ENCODE measurements at places on chromosomes 16 and 17.

DNA sequence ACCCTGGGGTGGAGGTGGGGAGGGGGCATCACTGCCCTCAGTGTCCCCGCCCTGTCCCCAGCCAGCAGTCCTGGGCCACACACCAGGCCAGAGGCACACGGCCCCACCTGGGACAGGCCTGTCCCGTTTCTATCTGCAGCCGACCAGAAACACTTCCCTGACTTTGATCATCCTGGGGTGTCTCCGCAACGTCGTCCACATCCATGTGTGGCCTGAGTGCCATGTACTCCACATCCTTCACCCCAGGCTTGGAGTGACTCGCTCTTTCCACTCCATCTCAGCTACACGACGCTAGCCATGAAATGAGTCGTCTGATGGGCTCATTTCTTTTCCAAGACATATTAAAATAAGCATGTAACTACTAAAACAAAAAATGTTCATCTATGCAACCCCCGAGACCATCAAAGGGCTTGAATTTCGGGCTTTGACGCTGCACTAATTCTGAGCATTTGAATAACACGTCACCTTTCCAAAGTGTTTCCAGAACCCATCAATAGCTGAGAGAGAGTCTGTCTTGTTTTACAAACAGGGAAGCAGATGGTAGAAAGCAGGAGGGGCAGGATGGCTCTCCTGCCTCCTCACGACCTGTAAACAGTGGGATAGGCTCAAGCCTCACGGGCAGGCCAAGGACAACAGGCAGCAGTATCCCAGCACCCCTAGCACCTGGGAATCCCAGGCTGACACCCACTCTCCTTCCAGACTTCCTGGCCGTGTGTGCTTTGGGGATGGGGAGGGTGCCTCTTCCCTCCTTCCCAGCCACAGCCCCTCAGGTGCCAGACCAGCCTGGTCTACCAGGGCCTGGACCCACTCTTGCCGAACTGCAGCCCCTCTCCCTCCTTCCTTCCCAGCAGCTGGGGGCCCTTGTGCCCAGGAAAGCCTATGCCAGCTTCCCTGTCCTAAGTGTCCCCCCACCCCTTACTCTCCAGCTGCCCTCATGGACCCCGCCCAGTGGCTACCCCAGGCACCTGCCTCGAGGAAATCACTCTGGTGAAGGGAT lies 20.0 kb upstream of the RASD1 start:
- no peaks in the 10 kb centered on the region for H3K36me3 ChIP-seq
- no peak overlapping the region for H3K27ac ChIP-seq
- no peak overlapping the region for H3K4me3 ChIP-seq
- no peaks in the 10 kb centered on the region for H3K27me3 ChIP-seq

- no peak overlapping the region for H3K4me3 ChIP-seq
- no peaks in the 10 kb centered on the region for H3K4me1 ChIP-seq
- H3K27me3 ChIP-seq, result no peaks in the 10 kb centered on the region
- no peak for ATAC-seq
- peaks cover 64% of the 10 kb centered on the region for H3K36me3 ChIP-seq
- no peak overlapping the region for H3K27ac ChIP-seq
Measured at GRCh38 chr16:50229149-50229726, 37.1 kb upstream of the ADCY7 start.

GRCh38 chr16:68425498-68426346 lies 22.6 kb downstream of the SMPD3 start:
- H3K27ac ChIP-seq, result no peak overlapping the region
- H3K36me3 ChIP-seq, result no peaks in the 10 kb centered on the region
- no peak for ATAC-seq
- H3K27me3 ChIP-seq, result no peaks in the 10 kb centered on the region

GRCh38 chr16:86064431-86065250 lies 165.7 kb downstream of the IRF8 start:
- H3K27ac ChIP-seq, result no peak overlapping the region
- peaks cover 42% of the 10 kb centered on the region for H3K4me1 ChIP-seq
- no peak overlapping the region for H3K4me3 ChIP-seq
- H3K36me3 ChIP-seq, result no peaks in the 10 kb centered on the region
- H3K27me3 ChIP-seq, result no peaks in the 10 kb centered on the region
- no peak for ATAC-seq

DNA sequence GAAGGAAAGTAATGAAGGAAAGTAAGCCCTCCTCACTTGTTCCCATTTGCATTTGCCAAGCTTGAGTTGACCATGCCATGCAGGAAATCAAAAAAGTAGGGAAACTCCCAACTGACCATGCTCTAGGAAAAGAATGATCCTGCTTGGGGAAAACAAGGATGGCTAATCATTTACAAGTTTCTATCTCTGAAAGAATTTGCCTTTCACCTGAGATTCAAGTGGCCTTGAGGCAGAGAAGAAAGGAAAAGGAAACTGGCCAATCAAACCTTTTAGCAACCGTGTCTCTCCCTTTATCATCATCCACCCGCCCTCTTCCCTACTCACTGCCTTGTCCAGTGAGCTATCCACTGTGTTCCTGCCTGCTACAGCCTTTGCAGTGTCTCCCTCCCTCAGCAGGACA lies 757.2 kb upstream of the SOX9 start:
- no peak overlapping the region for H3K27ac ChIP-seq
- no peaks in the 10 kb centered on the region for H3K27me3 ChIP-seq
- no peaks in the 10 kb centered on the region for H3K4me1 ChIP-seq
- no peaks in the 10 kb centered on the region for H3K36me3 ChIP-seq

- H3K36me3 ChIP-seq, result no peaks in the 10 kb centered on the region
- H3K27ac ChIP-seq, result no peak overlapping the region
- no peaks in the 10 kb centered on the region for H3K4me1 ChIP-seq
- no peak overlapping the region for H3K4me3 ChIP-seq
Measured at GRCh38 chr17:76075364-76076145, 974 bp downstream of the GALR2 start.

GRCh38 chr16:85553436-85554113 lies 59.5 kb upstream of the GSE1 start:
- peak; percentile 53 for ATAC-seq
- no peaks in the 10 kb centered on the region for H3K4me1 ChIP-seq
- no peaks in the 10 kb centered on the region for H3K27me3 ChIP-seq
- H3K36me3 ChIP-seq, result no peaks in the 10 kb centered on the region

- H3K36me3 ChIP-seq, result peaks cover 88% of the 10 kb centered on the region
- no peaks in the 10 kb centered on the region for H3K4me1 ChIP-seq
- peak overlapping the region; percentile 70 for H3K27ac ChIP-seq
- no peak overlapping the region for H3K4me3 ChIP-seq
Measured at GRCh38 chr17:78397681-78398101, 19.2 kb downstream of the PGS1 start.

- H3K4me1 ChIP-seq, result peaks cover 12% of the 10 kb centered on the region
- H3K27me3 ChIP-seq, result no peaks in the 10 kb centered on the region
- peak; percentile 32 for ATAC-seq
- no peaks in the 10 kb centered on the region for H3K36me3 ChIP-seq
- no peak overlapping the region for H3K27ac ChIP-seq
Measured at GRCh38 chr17:40480501-40481003, 20.9 kb downstream of the TNS4 start.

GRCh38 chr17:44587339-44587738 lies 30.1 kb downstream of the FZD2 start:
- H3K4me1 ChIP-seq, result peaks cover 7% of the 10 kb centered on the region
- H3K36me3 ChIP-seq, result no peaks in the 10 kb centered on the region
- ATAC-seq, result peak; percentile 66
- H3K27me3 ChIP-seq, result no peaks in the 10 kb centered on the region
- no peak overlapping the region for H3K4me3 ChIP-seq
- H3K27ac ChIP-seq, result no peak overlapping the region

- H3K4me1 ChIP-seq, result no peaks in the 10 kb centered on the region
- no peak for ATAC-seq
- H3K27me3 ChIP-seq, result peaks cover 3% of the 10 kb centered on the region
- no peak overlapping the region for H3K27ac ChIP-seq
Measured at GRCh38 chr16:79528338-79528737, 72.2 kb downstream of the MAF start.

GRCh38 chr17:57629886-57630285 lies 115.2 kb downstream of the CCDC182 start:
- no peak overlapping the region for H3K4me3 ChIP-seq
- H3K36me3 ChIP-seq, result peaks cover 74% of the 10 kb centered on the region

DNA sequence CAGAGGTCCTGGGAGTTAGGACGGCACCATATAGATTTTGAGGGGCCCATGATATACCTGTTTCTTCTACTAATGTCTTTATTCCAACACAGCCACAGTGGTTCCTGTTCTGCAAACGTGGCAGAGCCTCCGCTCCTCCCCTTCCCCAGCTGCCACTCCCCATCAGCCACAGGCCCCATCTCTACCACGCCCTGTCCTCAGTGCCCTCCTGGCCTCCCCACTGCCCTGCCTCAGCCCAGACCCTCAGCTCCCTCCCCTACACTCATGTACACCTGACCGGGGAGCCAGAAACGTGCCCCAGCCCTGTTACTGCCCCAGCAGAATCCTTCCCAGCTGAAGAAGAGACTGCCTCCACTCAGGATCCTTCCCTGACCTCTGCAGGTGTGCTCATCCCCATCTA lies 11.9 kb upstream of the RBFOX3 start:
- no peak overlapping the region for H3K4me3 ChIP-seq
- no peak for ATAC-seq
- peaks cover 71% of the 10 kb centered on the region for H3K27me3 ChIP-seq
- no peaks in the 10 kb centered on the region for H3K36me3 ChIP-seq
- no peak overlapping the region for H3K27ac ChIP-seq

GRCh38 chr17:17994271-17995069 lies 21.8 kb downstream of the DRC3 start:
- no peaks in the 10 kb centered on the region for H3K36me3 ChIP-seq
- H3K27ac ChIP-seq, result no peak overlapping the region
- no peak overlapping the region for H3K4me3 ChIP-seq
- no peaks in the 10 kb centered on the region for H3K4me1 ChIP-seq
- H3K27me3 ChIP-seq, result no peaks in the 10 kb centered on the region

DNA sequence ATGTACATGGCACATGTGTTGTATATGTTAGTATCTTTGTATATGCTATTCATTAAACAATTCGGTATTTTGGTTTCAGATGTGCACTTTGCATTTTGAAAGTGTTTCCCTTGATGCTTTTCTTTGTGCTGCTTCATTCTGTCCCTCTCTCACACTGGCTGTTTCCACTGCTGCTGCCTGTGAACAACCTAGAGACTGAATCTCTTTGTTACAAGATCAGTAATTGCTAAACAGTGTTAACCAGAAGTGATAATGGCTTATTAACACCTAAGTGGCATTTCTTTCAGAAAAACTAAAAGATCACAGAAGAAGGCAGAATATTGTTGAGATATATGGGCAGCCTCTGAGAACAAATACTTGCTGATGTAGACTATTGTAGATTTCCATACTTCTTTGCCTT lies 84.7 kb downstream of the KIF2B start:
- no peaks in the 10 kb centered on the region for H3K4me1 ChIP-seq
- no peaks in the 10 kb centered on the region for H3K36me3 ChIP-seq
- H3K27me3 ChIP-seq, result no peaks in the 10 kb centered on the region
- no peak overlapping the region for H3K4me3 ChIP-seq
- H3K27ac ChIP-seq, result no peak overlapping the region

DNA sequence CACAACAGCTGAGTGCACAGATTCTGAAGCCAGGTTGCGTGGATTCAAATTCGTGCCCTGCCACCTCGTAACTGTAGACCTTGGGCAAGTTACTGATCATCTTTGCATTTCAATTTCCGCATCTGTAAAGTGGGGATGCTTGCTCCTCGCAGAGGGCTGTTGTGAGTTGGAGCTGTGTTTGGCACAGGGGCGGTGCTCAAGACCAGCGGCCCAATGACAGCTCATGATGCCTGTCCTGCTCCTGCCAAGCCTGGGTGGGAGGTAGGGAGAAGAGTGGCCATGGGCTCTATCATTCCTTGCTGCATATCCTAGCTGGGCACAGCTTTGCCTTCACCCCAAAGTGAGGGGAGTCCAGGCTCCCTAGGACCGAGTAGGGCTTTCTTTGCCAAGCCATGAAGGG lies 12.6 kb downstream of the NXPH3 start:
- no peak overlapping the region for H3K4me3 ChIP-seq
- no peak overlapping the region for H3K27ac ChIP-seq
- H3K36me3 ChIP-seq, result no peaks in the 10 kb centered on the region
- no peak for ATAC-seq
- H3K4me1 ChIP-seq, result no peaks in the 10 kb centered on the region

GRCh38 chr16:57071831-57072582 lies 20.4 kb upstream of the CPNE2 start:
- H3K4me1 ChIP-seq, result no peaks in the 10 kb centered on the region
- no peaks in the 10 kb centered on the region for H3K36me3 ChIP-seq
- H3K27me3 ChIP-seq, result no peaks in the 10 kb centered on the region
- H3K27ac ChIP-seq, result no peak overlapping the region

DNA sequence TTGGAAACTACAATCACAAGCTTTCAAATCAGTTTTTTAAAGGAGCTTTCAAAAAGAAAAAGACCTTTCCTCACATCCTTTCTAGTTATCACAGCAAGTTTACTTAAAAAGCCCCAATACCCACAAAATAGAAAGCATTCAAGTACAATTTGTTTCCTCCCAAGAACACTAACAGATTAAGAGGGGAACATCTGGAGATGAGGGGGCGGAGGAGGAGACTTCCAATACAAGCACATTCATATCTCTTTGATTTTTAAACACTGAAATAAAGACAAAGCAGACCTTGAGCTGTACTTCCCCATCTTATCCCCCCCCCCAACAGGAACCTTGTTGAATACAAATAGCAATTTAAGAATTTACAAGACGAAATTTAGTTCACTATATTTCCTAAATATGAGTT lies 2.0 kb downstream of the YWHAE start:
- H3K36me3 ChIP-seq, result no peaks in the 10 kb centered on the region
- no peak overlapping the region for H3K27ac ChIP-seq
- H3K27me3 ChIP-seq, result no peaks in the 10 kb centered on the region
- ATAC-seq, result no peak

GRCh38 chr16:10013774-10014173 lies 168.5 kb downstream of the GRIN2A start:
- no peak overlapping the region for H3K4me3 ChIP-seq
- H3K36me3 ChIP-seq, result no peaks in the 10 kb centered on the region
- ATAC-seq, result no peak
- H3K4me1 ChIP-seq, result no peaks in the 10 kb centered on the region
- no peaks in the 10 kb centered on the region for H3K27me3 ChIP-seq

- no peaks in the 10 kb centered on the region for H3K36me3 ChIP-seq
- no peak overlapping the region for H3K27ac ChIP-seq
- H3K4me1 ChIP-seq, result peaks cover 2% of the 10 kb centered on the region
- no peaks in the 10 kb centered on the region for H3K27me3 ChIP-seq
- H3K4me3 ChIP-seq, result no peak overlapping the region
Measured at GRCh38 chr17:69430488-69430887, 16.0 kb downstream of the MAP2K6 start.

GRCh38 chr16:2016407-2016922 lies 3.1 kb upstream of the NPW start:
- H3K36me3 ChIP-seq, result no peaks in the 10 kb centered on the region
- H3K4me1 ChIP-seq, result no peaks in the 10 kb centered on the region
- peaks cover 50% of the 10 kb centered on the region for H3K27me3 ChIP-seq
- H3K4me3 ChIP-seq, result no peak overlapping the region

DNA sequence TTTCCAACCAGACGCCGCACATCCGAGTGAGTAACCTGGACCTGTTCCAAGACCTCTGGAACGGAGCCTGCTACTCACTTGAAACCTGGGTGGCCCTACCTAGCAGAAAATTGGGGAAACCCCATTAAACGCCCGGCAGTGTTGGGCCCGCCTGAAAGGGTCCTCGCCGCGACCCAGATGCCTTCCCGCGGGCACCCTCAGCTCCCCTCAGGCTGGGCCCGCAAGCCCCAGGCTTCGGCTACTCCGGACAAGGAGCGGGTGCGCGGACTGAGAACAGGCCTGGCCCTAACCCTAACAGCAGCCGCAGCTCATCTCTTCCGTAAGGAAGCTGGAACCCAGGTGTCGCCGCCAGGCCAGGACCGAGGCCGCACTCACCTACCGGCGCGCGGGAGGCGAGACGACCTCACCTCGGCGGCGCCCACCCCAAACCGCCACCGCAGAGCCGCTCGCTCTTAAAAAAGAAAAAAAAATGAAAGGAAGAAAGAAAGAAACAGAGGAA lies 344 bp downstream of the PSME3IP1 start:
- peak overlapping the region; percentile 97 for H3K27ac ChIP-seq
- ATAC-seq, result peak; percentile 13
- H3K4me1 ChIP-seq, result peaks cover 54% of the 10 kb centered on the region
- H3K4me3 ChIP-seq, result peak overlapping the region; percentile 94
